ENCODE measurements at places on chromosomes 16 and 17.

DNA sequence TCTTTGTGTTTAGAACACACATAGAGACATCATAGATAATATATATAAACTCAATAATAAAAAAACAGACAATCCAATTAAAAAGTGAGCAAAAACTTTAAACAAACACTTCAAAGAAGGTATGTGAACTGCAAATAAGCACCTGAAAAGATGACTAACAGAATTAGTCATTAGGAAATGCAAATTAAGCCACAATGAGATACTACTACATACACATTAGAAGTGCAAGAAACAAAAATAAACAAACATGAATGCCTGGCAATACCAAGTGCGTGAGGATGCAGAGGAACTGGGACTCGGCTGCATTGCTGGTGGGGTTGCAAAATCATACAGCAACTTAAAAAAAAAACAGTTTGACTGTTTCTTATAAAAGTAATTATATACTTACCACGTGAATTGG, 799.0 kb downstream of the KCNJ2 start:
- DNase-seq: no peak

DNA sequence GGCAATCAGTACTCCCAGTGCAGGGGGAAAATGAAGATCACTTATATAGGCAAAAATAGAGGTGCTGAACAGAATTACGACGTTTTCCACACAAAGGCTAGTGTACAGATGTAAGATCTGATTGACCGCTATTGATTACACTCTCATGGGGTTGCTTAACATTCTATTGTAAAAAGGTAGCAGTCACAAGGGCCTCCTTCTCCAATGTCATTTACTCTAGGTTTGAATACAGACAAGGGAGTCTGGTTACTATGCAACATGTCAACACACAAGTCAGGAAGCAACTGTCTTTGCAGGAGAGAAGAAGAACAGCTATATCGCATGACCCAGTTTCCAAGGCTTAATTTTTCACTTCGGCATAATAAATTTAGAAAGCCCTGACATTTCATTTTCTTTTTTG, 7.9 kb downstream of the KRT37 start:
- no peak for DNase-seq

- no peak for DNase-seq
Observed at GRCh38 chr16:11379420-11379819, 34.2 kb downstream of the RMI2 start.

DNA sequence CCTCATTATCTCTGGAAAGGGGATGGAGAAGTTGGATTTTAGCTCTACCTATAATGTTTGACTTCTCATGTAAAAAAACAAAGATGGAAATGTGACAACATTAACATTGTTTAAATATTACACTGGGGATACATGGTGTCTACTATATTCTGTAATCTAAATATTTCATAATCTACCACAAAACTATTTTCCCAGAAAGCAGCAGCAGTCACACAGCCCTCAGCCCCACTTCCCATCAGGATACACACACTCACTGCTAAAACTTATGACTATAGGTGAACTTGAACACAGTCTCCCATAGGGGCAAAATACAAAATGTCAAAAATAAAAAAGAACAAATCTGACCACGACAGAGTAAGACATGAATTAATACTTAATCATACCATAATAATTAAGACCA, 95.7 kb downstream of the KANSL1 start:
- no peak for DNase-seq

GRCh38 chr17:60601447-60602384, 1.7 kb downstream of the PPM1D start:
- DNase-seq: peak; percentile 73

DNA sequence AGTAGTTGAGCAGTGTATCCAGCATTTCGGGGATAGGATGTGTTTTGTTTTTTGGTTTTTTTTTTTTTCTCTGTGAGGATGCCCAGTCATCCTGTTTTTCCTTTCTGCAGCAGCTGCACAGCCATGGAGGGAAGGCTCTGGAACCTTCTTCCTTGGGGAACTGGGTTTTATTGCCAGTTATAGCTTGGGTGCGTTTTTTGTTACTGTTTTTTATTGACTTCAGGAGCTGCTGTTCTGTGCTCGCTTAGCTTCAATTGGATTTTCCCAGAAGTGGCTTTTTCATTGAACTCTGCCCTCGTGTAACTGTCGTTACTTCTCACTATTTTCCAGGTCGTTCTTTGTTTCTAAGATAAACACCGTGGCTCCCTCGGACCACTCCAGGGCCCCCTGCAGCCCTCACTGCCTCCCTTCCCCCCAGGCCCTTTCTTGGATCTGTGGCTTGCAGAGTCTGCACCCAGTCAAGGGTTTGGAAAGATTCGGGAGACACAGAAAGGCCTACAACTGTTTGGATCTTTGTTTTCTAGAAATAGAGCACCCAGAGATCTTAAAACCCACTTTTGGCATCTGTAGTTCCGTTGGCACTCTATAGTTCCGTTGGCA, 119.7 kb upstream of the CACNG5 start:
- no peak for DNase-seq

DNA sequence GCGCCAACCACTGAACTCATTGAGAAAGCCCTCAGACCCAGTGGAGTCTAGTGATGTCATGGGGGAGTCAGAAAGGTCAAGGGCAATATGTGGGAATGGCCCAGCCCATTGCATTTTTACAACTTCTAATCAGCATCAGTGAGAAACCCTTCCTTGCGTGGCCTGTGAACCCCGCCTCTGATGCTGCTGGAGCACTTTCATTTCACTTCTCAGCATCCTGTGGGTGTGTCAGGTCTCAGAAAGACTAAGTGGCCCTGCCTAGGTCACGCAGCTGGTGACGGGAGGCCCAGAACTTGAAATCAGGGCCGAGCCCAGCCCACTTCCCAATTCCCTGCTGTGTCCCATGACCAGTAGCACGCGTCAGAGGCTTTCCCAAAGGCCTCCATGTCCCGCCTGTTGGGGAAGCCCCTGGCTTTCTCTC, 6.1 kb downstream of the DNAI2 start:
- no peak for DNase-seq

DNA sequence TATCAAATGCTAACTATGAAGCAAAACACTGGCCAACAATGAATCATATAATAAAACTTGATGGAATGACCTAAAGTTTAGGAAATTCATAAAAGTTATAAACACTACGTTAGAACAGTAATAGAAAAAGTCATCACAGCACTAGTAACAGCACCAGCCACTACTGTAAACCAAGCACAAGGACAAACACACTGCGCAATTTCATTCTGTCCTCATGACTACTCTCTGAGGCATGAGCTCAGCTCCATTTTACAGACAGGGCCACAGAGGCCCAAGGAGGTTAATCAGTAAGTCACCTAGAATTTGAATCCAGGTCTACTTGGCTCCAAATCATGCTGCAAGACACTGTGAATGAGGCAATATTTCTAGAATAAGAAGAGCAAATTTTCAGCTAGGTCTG, 13.4 kb downstream of the EMC8 start:
- DNase-seq: no peak

Data from pancreas (tissue), 10 donors.